ENCODE measurements at places on chromosomes 7 and 10.

DNA sequence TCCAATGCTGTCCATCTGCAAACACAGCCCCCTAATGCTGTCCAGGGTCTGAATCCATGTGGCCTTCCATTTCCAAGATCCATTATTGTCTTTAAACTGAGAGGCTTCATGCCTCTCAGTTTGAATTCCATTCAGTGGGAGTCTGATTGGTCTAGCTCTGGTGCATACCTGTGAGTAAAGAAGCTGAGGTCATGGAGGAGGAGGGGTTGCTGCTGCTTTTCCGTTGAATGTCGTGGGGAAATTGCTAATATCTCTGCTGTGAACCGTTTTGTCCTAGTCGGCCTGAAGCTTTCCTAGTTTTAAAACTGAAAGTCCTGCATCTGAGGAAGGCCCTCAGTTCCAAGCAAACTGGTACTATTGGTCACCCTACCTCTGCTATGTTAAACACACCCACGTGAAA, 17.7 kb downstream of the SH2D4B start:
- no peaks in the 10 kb centered on the region for H3K4me1 ChIP-seq
- peaks cover 10% of the 10 kb centered on the region for H3K27me3 ChIP-seq
- H3K4me3 ChIP-seq = no peak overlapping the region
- DNase-seq = no peak
- no peak overlapping the region for H3K27ac ChIP-seq
- no peaks in the 10 kb centered on the region for H3K36me3 ChIP-seq

DNA sequence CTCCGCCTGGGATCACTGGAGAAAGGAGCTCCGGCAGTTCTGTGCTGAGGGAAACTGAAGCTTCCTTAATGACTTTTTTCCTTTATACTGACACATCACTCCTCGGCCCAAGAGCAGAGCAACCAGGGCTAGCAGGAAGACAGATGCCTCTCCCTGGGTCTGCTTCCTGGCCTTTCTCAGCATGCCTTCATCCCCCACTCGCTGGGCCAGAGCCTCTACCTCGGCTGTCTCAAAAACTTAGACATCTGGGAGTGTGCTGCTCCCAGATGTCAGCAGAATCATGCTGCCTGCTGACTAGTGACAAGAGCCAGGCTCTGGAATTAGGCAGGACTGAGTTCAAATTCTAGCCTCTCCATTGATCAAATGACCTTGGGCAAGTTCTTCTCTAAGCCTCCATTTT, 24.4 kb upstream of the LRRC4 start:
- H3K4me3 ChIP-seq = no peak overlapping the region
- H3K4me1 ChIP-seq = peaks cover 37% of the 10 kb centered on the region
- no peaks in the 10 kb centered on the region for H3K27me3 ChIP-seq
- no peak overlapping the region for H3K27ac ChIP-seq

DNA sequence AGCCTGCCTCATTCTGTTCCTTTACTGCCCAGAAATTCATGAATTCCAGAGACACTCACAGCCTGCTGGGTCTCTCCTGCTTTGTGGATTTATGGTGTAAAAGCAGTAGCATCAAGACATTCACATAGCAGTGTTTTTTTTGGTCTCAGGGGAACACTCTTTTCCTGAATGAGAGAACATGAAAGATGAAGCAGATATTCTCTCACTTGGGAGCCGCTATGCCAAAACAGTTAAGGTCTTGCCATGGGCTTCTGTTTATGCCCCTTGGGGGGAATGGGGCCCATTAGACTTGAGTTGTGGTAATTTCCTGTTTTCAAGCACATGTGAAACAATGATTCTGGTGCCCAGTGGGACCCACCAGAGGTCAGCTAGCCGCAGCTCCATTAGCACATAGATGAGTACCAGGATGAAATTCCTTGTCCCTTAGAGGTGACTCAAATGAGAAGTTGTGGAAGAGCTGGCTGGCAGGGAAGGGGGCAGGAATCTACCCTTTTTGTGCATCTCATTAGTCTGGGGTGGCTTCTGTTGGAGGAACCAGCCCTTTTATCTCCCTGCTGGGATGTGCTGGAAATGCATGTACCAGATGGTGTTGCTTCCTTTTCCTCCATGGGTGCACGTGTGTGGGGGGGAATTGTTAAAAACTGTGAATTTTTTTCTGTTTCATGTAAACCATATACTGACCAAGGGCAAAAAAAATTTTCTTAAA, 13.3 kb downstream of the BMPER start:
- DNase-seq = no peak
- peaks cover 2% of the 10 kb centered on the region for H3K27me3 ChIP-seq
- no peak overlapping the region for H3K27ac ChIP-seq
- H3K36me3 ChIP-seq = no peaks in the 10 kb centered on the region
- no peaks in the 10 kb centered on the region for H3K4me1 ChIP-seq
- H3K4me3 ChIP-seq = no peak overlapping the region

- H3K27me3 ChIP-seq = no peaks in the 10 kb centered on the region
- DNase-seq = no peak
- no peaks in the 10 kb centered on the region for H3K36me3 ChIP-seq
- no peaks in the 10 kb centered on the region for H3K4me1 ChIP-seq
Measured at GRCh38 chr7:18577096-18577771, 81.7 kb downstream of the HDAC9 start.

DNA sequence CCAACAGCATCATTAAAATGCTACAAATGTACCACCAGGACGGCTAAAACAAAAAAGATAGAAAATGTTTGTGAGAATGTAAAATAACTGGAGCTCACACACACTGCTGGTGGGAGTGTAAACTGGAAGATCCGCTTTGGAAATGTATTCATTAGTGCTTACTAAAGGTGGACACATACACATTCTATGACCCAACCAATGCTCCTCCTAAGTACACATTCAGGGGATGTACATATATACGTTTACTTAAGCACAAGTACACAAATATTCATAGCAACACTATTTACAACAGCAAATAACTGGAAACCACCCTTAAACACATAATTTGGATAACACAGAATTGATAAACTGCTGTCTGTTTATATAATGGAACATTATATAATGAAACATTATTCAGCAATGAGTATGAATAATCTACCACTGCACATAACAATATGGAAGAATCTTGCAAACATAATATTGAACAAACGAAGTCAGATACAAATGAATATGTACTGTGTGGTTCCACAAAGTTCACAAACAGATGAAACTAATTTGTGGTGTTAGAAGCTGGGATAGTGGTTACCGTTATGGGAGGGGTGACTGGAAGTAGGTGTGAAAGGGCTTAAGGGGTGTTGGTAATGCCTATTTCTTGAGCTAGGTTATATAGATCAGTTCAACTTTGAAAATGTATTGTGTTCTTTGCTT, 52.1 kb downstream of the STRA8 start:
- no peak overlapping the region for H3K27ac ChIP-seq
- peaks cover 3% of the 10 kb centered on the region for H3K4me1 ChIP-seq
- H3K27me3 ChIP-seq = no peaks in the 10 kb centered on the region
- DNase-seq = no peak
- no peaks in the 10 kb centered on the region for H3K36me3 ChIP-seq
- no peak overlapping the region for H3K4me3 ChIP-seq

GRCh38 chr10:129940617-129941198, 23.4 kb downstream of the EBF3 start:
- no peaks in the 10 kb centered on the region for H3K36me3 ChIP-seq
- no peaks in the 10 kb centered on the region for H3K4me1 ChIP-seq
- no peak for DNase-seq
- peaks cover 28% of the 10 kb centered on the region for H3K27me3 ChIP-seq

GRCh38 chr7:157860406-157860805, 523.6 kb downstream of the DNAJB6 start:
- no peak overlapping the region for H3K27ac ChIP-seq
- H3K4me3 ChIP-seq = no peak overlapping the region
- H3K27me3 ChIP-seq = peaks cover 6% of the 10 kb centered on the region
- H3K4me1 ChIP-seq = no peaks in the 10 kb centered on the region
- DNase-seq = no peak

DNA sequence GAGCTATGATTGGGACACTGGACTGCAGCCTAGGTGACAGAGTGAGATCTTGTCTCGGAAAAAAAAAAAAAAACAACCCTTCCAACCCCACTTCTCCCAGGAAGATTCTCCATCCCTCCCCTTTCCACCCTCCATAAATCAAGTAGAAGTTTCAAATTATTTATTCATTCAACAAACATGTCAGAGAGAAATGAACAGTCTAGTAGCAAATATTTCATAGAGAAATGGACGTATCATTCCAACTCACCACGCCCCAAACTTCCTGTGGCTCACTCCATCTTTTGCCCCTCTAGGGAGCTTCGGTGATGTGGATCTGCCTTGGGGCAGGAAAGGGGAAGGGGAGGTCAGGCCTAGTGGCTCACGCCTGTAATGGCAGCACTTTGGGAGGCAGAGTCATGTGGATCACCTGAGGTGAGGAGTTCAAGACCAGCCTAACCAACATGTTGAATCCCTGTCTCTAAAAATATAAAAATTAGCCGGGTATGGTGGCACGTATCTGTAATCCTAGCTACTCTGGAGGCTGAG, 638 bp upstream of the TRAPPC14 start:
- H3K4me3 ChIP-seq = peak overlapping the region; percentile 79
- peak overlapping the region; percentile 68 for H3K27ac ChIP-seq
- H3K36me3 ChIP-seq = peaks cover 31% of the 10 kb centered on the region
- no peaks in the 10 kb centered on the region for H3K27me3 ChIP-seq
- H3K4me1 ChIP-seq = peaks cover 75% of the 10 kb centered on the region
- no peak for DNase-seq

GRCh38 chr10:112327678-112328077, 44.5 kb downstream of the TECTB start:
- no peak overlapping the region for H3K27ac ChIP-seq
- no peak for DNase-seq
- H3K27me3 ChIP-seq = peaks cover 2% of the 10 kb centered on the region
- H3K4me3 ChIP-seq = no peak overlapping the region

DNA sequence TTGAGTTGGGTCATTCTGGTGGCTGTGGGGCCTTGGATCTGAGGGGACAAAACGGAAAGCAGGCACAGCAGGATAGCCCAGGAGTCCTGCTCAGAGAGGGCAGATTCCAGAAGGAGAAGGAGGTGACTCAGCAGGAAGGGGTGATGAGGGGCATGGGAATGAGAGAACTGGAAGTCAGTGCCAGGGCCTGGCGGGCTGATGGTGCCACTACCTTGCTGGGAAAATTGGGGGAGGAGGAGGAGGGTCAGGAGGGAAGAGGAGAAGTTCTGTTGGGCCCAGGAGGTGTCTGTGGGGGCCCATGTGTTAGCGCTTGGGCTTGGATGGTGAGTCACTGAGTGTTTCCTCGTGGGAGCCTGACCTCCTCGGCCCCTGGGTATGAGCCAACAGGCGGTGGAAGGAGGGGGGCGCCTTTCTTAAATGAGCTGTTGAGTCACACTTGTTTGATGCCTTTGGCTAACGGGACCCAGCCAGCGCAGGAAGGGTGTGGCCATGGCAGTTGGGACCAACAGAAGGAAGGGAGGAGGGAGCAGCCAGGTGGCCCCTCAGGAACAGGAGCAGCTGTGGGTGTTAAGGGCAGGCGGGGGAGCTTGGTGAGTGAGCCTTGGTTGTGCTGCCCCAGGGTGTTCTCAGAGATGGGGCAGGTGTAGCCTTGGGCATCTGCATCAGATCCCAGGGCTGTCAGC, 130.0 kb upstream of the BTBD16 start:
- H3K27me3 ChIP-seq = peaks cover 19% of the 10 kb centered on the region
- H3K4me3 ChIP-seq = no peak overlapping the region
- no peaks in the 10 kb centered on the region for H3K36me3 ChIP-seq
- H3K27ac ChIP-seq = no peak overlapping the region
- peaks cover 5% of the 10 kb centered on the region for H3K4me1 ChIP-seq

DNA sequence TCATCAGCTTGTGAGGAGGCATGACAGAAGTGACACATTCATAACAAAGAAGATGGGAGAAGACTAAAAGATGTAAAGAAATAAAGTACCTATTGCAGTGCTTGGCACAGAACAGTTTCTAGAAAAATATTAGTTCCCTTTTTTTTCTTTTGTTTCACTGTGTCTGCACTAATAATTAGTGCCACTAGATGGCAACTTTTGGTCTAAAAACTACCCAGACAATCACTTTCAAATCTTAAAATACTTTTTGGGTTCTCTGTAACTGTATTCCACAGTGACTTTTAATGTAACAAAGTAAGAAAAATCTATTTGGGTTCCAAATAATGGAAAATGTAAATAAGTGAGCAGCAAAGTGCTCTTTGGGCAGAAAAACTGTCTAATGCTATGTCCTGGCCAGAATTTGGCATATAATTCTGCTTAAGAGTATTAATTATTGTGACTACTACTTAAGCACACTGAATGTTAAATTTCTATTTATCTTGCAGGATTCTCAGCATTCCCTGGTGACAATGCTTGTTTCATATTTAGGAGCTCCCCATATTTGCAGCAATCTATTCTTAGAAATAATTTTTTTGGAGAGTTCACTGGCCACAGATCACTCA, 134.8 kb upstream of the KIF5B start:
- H3K4me1 ChIP-seq = no peaks in the 10 kb centered on the region
- H3K27me3 ChIP-seq = no peaks in the 10 kb centered on the region
- no peak overlapping the region for H3K27ac ChIP-seq
- no peak for DNase-seq

DNA sequence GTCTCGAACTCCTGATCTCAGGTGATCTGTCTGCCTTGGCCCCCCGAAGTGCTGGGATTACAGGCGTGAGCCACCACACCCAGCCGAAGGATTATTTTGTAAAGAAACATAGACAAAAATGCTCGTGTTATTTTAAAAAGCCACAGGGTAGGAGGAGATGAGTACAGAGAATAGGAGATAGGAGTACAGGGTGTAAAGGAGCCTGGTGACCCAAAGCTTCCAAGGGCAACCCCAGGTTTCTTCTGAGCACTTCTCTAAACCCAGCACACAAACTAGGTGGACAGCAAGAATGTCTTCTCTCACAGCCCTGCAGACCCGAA, 54.7 kb downstream of the ZNF467 start:
- H3K36me3 ChIP-seq = peaks cover 14% of the 10 kb centered on the region
- peaks cover 28% of the 10 kb centered on the region for H3K4me1 ChIP-seq
- H3K27me3 ChIP-seq = peaks cover 6% of the 10 kb centered on the region
- H3K27ac ChIP-seq = no peak overlapping the region
- H3K4me3 ChIP-seq = no peak overlapping the region

DNA sequence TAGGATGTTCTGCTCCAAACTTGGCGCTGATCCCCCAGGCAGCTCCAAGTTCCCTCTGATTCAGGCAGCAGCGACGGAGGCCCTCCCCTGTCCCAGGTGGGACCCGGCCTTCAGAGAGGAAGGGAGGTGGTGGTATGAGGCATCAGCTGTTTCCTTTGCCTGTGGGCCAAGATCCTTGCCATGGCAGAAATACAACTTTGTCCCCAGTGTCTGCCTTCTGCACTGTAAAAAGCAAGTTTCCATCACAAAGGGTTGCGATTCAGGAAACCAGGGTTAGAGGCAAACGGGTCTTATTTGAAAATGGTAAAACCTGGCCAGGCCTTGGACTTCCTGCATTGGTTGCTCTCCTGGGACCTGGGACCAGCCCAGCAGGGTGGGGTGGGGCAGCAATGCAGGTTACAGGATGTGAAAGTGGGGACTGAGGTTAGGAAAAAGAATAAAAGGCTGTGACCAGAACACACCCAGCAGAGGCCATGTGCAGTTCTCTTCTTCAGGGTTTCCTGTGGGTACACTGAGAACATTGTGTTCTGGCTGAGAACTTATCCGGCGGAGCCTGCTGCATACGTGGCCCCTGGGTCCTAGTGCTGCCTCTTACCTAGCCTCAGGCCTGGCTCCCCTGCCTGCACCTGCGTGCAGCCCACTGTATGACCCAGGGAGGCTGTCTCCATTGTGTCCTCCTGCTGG, 25.1 kb upstream of the DDIT4 start:
- peak; percentile 71 for DNase-seq
- H3K4me1 ChIP-seq = peaks cover 99% of the 10 kb centered on the region
- no peaks in the 10 kb centered on the region for H3K36me3 ChIP-seq
- H3K27ac ChIP-seq = peak overlapping the region; percentile 78
